Thoracic aorta endothelial cell (primary cell): ENCODE measurements at places on chromosomes 1 and 21. TPM values are rescaled to one million over a fixed set of nuclear protein-coding genes. Genes with fewer than 3 reads are reported as not detected.

The NPHS2 gene
- total RNA-seq: not detected in 2 replicates

The ANKRD35 gene
- 0.13 and 0.14 TPM in 2 replicates for total RNA-seq

The UMODL1 gene
- not detected in 2 replicates for total RNA-seq

The FCGR3A gene
- total RNA-seq: not detected in 2 replicates

The B3GALT5 gene
- not detected in 2 replicates for total RNA-seq

The TCEA3 gene
- total RNA-seq: 0.53 and 1.0 TPM in 2 replicates

The ALPL gene
- total RNA-seq: not detected in 2 replicates

The GJB3 gene
- not detected in 2 replicates for total RNA-seq

The USH2A gene
- not detected in 2 replicates for total RNA-seq

The POMGNT1 gene
- total RNA-seq: 39.5 and 49.2 TPM in 2 replicates

The FNDC5 gene
- 0.13 TPM in 1 of 2 replicates, not detected in the other for total RNA-seq

The HSF2BP gene
- total RNA-seq: 1.1 and 1.3 TPM in 2 replicates

The ADAMTS5 gene
- total RNA-seq: under 0.01 and 0.07 TPM in 2 replicates
